ENCODE measurements at places on chromosomes 4 and X. TPM values are rescaled to one million over a fixed set of nuclear protein-coding genes. Genes with fewer than 3 reads are reported as not detected.

DNA sequence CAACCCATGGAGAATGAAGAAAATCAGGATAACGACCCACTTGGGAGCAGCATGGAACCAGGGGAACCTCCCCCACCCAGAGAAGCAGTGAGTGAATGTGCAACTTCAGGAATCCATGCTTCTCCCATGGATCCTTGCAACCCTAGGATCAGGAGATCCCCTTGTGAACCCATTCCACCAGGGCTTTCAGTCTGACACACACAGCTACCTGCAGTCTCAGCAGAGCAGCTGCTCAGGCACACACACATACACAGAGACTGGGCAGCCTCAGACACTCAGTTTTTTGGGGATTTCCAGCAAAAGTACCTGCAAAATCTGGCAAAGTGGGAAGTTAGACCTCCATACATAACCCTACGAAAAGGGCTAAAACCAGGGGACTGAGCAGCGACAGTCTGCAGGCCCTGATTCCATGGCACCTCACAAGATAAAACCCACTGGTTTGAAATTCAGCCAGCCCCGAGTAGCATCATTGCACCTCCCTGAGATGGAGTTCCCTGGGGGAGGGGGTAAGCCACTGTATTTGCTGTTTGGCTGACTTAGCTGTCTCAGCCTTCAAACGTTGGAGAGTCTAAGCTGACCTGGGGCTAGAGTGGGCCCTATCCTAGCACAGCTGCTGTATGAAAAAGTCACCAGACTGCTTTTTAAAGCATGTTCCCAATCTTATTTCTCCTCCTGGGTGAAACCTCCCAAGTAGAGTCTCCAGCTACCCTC, 737.5 kb upstream of the NDST4 start:
- H3K36me3 ChIP-seq: no peaks in the 10 kb centered on the region
- H3K4me1 ChIP-seq: no peaks in the 10 kb centered on the region
- no peak overlapping the region for H3K27ac ChIP-seq
- H3K4me3 ChIP-seq: no peak overlapping the region

DNA sequence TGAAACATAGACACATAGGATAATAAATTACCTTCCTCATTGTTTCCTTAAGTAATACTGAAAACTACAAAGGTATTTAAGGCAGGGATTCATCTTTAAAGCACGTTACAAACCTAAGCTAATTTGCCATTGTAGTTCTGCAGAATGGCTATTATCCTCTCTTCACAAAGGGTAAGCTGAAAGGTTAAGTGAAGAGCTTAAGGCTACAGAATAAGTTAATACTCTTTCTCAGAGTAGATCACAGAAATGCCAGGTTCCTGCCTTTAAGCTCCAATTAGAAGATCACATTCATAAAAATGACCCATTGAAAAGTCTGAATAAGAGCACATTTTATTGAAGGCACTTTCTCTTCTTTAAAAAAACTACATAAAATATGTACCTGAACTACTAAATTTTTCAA, 42.1 kb upstream of the PRDM5 start:
- no peak for DNase-seq
- H3K36me3 ChIP-seq: no peaks in the 10 kb centered on the region
- H3K27ac ChIP-seq: no peak overlapping the region
- no peaks in the 10 kb centered on the region for H3K4me1 ChIP-seq

The CPLX1 gene
- not detected for polyA plus RNA-seq

GRCh38 chr4:38343608-38344007, 320.4 kb upstream of the KLF3 start:
- no peak for DNase-seq
- H3K27ac ChIP-seq: no peak overlapping the region
- H3K4me1 ChIP-seq: no peaks in the 10 kb centered on the region

DNA sequence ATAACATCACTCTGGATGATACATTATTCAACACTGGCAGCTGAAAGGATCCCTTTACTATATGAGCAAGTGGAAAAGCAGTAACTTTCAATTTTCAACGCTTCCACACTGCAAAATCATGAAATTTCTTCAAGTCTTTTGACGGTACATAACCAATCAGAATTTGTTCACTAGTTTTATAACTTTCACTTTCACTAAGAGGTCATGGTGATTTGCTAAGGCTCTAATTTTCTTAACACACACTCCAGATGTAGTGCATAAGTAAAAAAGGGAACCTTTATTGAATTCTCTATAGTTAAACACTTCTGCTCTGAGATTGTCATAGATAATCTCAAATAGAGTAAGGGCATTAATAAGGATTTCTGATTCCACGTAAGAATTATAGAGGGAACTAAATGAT, 4.1 kb downstream of the ARMCX2 start:
- no peaks in the 10 kb centered on the region for H3K4me1 ChIP-seq
- no peak overlapping the region for H3K27ac ChIP-seq
- H3K4me3 ChIP-seq: peak overlapping the region; percentile 19
- DNase-seq: no peak

GRCh38 chr4:6781561-6781960, 966 bp upstream of the KIAA0232 start:
- peaks cover 51% of the 10 kb centered on the region for H3K4me1 ChIP-seq
- H3K36me3 ChIP-seq: no peaks in the 10 kb centered on the region
- peak overlapping the region; percentile 29 for H3K4me3 ChIP-seq
- H3K27ac ChIP-seq: peak overlapping the region; percentile 85

The GALNT7 gene
- 10.0 TPM for polyA plus RNA-seq

GRCh38 chrX:106397788-106398538, 213.8 kb upstream of the RADX start:
- H3K27ac ChIP-seq: no peak overlapping the region
- no peak for DNase-seq
- H3K36me3 ChIP-seq: no peaks in the 10 kb centered on the region
- H3K4me3 ChIP-seq: no peak overlapping the region

GRCh38 chr4:122163301-122163700, 11.2 kb downstream of the BLTP1 start:
- H3K4me1 ChIP-seq: peaks cover 4% of the 10 kb centered on the region
- H3K36me3 ChIP-seq: no peaks in the 10 kb centered on the region
- H3K27me3 ChIP-seq: no peaks in the 10 kb centered on the region
- no peak for DNase-seq
- no peak overlapping the region for H3K4me3 ChIP-seq
- no peak overlapping the region for H3K27ac ChIP-seq

DNA sequence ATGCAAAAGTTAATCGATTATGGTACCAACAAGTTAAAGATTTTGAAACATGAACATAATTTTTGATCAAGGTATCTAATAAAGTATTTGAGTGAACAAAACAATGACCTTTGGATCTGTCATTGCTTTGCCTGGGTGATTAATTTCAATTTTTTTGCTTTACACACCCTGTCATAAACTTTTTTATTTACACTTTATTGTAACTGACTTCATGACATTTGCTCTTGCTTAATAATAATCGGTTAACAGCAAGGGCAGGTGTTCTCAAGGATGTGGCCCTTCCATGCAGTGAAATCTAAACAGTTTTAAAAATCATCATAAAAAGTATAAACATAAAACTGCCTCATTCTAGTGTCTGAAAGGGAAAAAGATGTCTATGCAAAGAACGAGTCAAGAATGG, 24.1 kb downstream of the ATOH1 start:
- DNase-seq: no peak
- no peaks in the 10 kb centered on the region for H3K36me3 ChIP-seq

- H3K27ac ChIP-seq: no peak overlapping the region
- no peaks in the 10 kb centered on the region for H3K36me3 ChIP-seq
- peaks cover 4% of the 10 kb centered on the region for H3K27me3 ChIP-seq
- H3K4me3 ChIP-seq: no peak overlapping the region
- H3K4me1 ChIP-seq: no peaks in the 10 kb centered on the region
Measured at GRCh38 chr4:74391890-74392475, 27.0 kb downstream of the EREG start.

- H3K27ac ChIP-seq: no peak overlapping the region
- DNase-seq: no peak
- no peak overlapping the region for H3K4me3 ChIP-seq
- H3K36me3 ChIP-seq: no peaks in the 10 kb centered on the region
- no peaks in the 10 kb centered on the region for H3K27me3 ChIP-seq
- no peaks in the 10 kb centered on the region for H3K4me1 ChIP-seq
Measured at GRCh38 chr4:26000274-26000950, 86.4 kb downstream of the SMIM20 start.

DNA sequence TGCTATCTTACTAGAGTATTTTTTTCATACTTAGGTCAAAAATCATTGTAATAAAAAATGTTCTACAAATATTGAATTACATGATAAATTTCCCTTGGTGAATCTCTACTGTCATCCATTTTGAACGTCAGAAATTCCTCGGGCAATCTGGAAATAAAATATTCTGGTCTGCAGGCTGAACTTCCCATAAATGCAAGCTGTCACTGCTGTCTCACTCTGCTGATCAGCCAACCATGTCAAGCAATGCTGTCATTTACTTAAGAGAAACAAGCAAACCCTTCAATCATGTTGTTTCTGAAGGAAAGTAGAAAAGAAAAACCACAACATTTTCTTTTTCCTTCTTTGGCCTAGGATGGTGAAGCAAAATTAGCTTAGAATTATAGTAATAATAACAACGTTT, 514.2 kb upstream of the GALNT7 start:
- H3K27ac ChIP-seq: no peak overlapping the region
- no peak overlapping the region for H3K4me3 ChIP-seq
- H3K27me3 ChIP-seq: no peaks in the 10 kb centered on the region
- no peaks in the 10 kb centered on the region for H3K4me1 ChIP-seq
- no peaks in the 10 kb centered on the region for H3K36me3 ChIP-seq
- no peak for DNase-seq

- DNase-seq: no peak
- no peak overlapping the region for H3K27ac ChIP-seq
- no peaks in the 10 kb centered on the region for H3K27me3 ChIP-seq
- no peaks in the 10 kb centered on the region for H3K36me3 ChIP-seq
Measured at GRCh38 chrX:36241397-36241796, 321.9 kb downstream of the CFAP47 start.

GRCh38 chrX:113384628-113385027, 544.0 kb upstream of the AMOT start:
- H3K4me1 ChIP-seq: no peaks in the 10 kb centered on the region
- DNase-seq: no peak
- no peaks in the 10 kb centered on the region for H3K27me3 ChIP-seq
- H3K4me3 ChIP-seq: no peak overlapping the region
- no peak overlapping the region for H3K27ac ChIP-seq

DNA sequence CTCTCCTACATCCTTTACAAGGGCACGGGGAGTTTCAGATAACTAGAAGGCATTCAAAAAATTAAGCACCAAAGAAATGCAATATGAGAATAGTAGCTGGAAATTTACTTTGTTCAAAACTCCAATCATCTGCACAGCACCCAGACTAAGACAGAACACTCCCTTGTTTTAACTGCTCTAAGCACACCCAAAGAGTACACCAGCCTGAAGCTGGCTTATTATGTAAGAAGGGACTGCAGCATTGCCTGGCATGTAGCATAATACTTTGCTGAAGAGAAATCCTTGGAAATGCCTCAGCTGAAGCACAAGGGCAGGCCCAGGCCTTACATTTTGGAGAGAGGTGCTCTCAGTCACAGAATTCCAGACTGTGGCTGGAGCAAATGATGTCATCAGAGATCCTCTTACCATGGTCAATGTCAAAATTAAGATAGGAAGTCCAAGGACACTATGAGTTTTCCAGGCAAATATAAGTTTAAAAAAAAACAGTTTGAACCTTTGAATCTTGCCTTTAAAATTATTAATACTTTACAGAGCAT, 14.8 kb downstream of the ARHGEF6 start:
- H3K4me1 ChIP-seq: peaks cover 52% of the 10 kb centered on the region
- H3K27me3 ChIP-seq: no peaks in the 10 kb centered on the region
- DNase-seq: no peak

DNA sequence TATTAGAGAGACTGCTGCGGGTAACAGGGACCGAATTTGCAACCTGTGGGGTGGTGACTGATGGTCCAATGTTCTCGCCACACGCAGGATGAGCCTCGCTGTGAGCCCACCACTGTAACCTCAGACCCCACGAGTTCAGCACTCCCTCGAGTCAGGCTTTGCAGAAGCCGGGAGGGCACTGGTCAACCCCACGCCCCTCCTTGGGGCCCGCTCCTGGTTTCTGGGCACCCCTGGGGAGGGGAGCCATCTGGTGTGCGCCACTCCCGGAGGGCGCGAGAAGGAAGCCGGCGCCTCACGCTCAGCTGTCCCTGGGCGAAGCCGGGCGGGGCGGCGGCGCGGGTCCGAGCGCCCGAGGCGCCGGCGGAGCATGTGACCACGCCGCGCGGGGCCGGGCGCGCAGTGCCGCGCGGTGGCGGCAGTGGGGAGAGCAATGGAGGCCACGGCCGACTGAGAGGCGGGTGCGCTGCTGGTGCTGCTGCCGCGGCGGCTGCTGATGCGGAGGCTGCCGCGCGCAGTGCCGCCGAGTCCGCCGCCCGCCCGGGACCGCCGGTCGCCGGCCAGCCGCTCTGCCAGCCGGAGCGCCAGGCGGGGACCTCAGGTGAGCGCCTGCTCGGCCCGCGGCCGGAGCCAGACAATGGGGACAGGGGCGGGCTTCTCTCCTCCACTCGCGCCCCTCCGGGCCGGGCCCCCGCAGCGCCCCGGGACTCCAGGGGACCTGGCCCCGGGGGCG, 100.1 kb downstream of the CEP135 start:
- H3K4me3 ChIP-seq: no peak overlapping the region
- H3K27me3 ChIP-seq: peaks cover 23% of the 10 kb centered on the region

DNA sequence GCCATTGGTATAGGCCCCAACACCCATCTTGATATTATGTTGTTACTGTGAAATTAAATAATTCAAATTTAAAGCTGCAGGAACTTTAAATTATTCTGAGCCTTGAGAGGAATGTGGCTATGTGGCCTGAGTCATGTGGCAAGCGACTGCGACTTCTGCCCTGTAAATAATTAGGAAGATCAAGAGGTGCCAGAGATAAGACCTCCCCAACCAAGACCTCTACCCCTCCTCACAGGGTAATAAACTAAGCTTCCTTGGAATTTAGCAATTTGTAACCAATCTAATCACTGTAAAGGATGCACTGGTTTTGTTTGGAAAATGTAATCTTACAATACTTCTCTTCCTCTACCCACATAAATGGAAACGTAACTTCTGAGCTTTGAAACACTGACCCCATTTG, 501.9 kb downstream of the RAPGEF2 start:
- DNase-seq: no peak
- H3K4me1 ChIP-seq: no peaks in the 10 kb centered on the region
- H3K36me3 ChIP-seq: no peaks in the 10 kb centered on the region
- H3K4me3 ChIP-seq: no peak overlapping the region

The PPID gene
- polyA plus RNA-seq: 61.2 TPM

The ERCC6L gene
- 0.43 TPM for polyA plus RNA-seq

- DNase-seq: no peak
- no peak overlapping the region for H3K27ac ChIP-seq
- no peaks in the 10 kb centered on the region for H3K27me3 ChIP-seq
- H3K4me1 ChIP-seq: no peaks in the 10 kb centered on the region
Measured at GRCh38 chr4:140296335-140297220, 76.9 kb upstream of the SCOC start.

GRCh38 chrX:14673764-14674163, 144.4 kb downstream of the GLRA2 start:
- no peak overlapping the region for H3K27ac ChIP-seq
- no peaks in the 10 kb centered on the region for H3K4me1 ChIP-seq
- no peak for DNase-seq
- no peaks in the 10 kb centered on the region for H3K27me3 ChIP-seq

DNA sequence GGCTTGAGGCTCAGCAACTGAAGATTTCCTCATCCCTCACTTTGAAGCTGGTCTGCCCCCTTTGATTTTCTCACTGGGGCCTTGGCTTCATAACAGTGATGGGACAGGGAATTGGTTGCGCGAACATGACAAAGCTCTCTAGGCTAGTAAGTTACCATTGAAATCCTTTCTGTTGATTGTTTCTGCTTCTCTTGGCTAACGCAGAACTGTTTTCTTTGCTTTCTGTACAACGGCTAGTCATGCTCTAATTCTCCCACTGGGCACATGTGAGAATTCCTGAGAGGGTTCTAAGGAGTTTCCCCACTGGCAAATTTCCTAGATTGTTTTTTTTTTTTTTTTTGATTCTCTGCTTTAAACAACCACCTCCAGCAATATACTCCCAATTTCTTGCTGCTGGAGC, 738.6 kb downstream of the PCDH7 start:
- no peaks in the 10 kb centered on the region for H3K4me1 ChIP-seq
- no peaks in the 10 kb centered on the region for H3K27me3 ChIP-seq
- no peaks in the 10 kb centered on the region for H3K36me3 ChIP-seq
- no peak for DNase-seq

Measured in CD8-positive, alpha-beta memory T cell (primary cell).